ENCODE measurements at places on chromosomes 1 and 21.

- DNase-seq = peak; percentile 70
Observed at GRCh38 chr1:18926315-18927081, 24.1 kb upstream of the ALDH4A1 start.

DNA sequence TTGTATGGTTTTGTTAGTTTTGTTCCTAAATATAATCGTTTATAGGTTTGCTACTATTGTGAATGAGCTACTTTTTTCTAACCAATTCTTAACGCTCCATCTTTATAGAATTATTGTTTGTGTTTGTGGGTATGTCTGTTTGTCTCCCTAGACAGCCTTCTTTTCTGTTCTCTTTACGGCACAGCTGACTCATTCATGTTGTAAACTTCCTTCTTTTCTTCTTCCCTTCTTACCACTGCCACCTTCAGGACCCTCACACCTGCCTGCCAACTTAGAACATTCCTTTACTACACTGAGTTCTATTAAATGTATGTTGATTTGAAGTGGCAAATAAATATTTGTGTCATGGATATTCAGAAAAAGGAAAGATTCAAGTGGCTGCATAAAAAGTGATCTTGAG, 29.1 kb downstream of the AK5 start:
- DNase-seq = no peak

GRCh38 chr1:178192686-178193085, 98.8 kb downstream of the RASAL2 start:
- no peak for DNase-seq

GRCh38 chr1:6241887-6242740, 1.9 kb upstream of the HES3 start:
- no peak for DNase-seq

DNA sequence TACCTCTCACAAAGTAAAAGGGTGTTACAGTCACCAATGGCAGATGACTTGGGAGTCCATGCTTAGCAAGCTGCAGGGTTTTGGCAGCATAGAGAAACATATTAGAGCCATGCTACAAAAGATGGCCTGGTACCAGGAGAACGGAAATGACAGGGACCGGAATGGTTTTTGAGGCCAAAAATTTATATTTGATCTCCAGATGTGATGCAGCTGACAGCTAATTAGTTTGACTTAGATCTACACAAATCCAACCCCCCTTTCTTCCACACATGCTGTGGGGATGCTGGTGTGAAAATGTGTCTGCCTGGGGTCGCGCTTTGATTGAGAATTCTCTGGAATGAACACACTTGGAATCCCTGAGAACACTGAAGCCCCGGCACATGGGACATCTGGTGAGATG, 26.5 kb downstream of the SYF2 start:
- DNase-seq = no peak

- DNase-seq = no peak
Observed at GRCh38 chr1:200780545-200781369, 42.1 kb downstream of the CAMSAP2 start.

DNA sequence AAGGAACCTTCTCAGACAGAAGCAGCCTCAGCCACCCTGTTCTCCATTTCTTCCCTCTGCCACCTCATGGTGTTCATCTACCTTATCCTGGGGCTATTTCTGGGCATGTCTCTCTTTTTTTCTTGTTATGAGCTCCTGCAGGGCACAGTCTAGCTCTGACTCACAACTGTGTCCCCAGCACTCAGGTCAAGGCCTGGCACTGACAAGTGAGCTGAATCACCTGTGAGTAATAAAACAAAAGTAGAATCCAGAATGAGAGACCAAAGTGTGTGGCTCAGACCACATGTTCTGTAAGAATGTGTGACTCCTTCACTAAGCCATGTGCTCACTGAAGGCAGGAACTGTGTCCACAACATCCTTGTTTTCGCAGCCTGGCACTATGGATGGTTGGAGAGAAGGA, 23.2 kb downstream of the C1orf94 start:
- DNase-seq = no peak

- no peak for DNase-seq
Observed at GRCh38 chr1:117812869-117813511, 116.4 kb downstream of the GDAP2 start.

DNA sequence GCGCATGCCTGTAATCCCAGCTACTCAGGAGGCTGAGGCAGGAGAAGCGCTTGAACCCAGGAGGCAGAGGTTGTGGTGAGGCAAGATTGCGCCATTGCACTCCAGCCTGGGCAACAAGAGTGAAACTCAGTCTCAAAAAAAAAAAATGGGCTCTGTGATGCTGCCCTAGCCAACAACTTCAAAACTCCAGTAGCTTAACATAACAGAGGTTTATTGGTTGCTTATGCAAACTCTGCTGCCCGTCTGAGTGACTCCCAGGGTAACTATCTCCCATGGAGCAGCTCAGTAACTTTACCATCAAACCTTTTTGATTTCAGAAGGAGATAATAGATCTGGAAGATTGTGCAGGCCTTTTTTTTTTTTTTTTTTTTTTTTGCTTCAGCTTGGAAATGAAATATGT, 18.9 kb upstream of the ITLN2 start:
- no peak for DNase-seq

DNA sequence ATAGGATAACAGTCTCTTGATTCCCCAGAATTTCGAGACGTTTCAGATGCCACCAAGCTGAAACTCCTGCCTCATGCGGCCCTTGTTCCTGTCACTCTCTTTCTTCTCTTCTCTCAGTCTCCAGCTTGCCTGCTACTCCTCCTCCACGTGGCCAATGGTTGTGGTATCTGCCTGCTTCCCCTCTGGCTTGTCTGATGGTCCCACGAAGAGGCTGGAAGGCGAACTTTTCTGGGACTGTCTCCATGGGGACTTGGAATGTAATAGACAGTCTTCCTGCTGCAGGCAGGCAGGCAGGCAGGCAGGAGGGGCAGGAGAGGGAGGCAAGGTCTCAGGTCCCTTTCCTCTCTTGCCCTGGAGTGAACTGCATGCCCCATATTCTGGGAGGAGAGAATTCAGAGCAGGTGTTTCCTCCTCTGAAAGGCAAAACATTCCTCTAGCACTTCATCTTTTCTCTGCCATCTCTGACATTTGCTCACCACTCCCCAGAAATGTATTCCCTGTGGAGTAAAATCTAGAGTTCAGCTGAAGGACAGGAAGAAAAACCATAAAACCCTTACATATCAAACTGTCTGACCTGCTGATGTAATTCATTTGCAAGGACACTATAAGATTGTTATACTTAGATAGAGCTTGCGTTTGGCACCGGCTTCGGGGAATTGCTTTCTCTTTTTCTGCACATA, 64.1 kb upstream of the GNG12 start:
- DNase-seq = no peak

DNA sequence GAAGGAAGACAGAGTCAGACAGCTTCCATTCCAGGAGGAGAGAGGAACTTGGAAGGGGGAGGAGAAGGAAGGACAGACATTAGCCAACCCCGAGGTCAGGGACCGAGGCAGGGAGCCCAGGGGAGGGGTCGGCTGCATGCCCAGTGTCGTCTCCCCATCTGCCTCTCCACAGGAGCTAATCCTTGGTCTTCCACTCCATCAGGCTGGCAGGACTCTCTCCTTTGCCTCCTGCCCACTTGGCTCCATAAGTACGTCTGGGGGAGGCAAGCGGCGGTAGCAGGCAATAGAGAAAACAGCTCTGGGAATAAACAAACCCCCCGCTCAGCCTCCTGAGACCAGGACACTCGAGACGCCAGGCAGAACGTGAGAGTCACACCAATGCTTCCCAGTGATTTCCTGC, 71.3 kb downstream of the GRIK3 start:
- no peak for DNase-seq

- no peak for DNase-seq
Observed at GRCh38 chr21:36710729-36711048, 11.8 kb downstream of the SIM2 start.

GRCh38 chr1:158037866-158038359, 44.5 kb downstream of the KIRREL1 start:
- no peak for DNase-seq

GRCh38 chr1:12165342-12165741, 1.4 kb upstream of the TNFRSF1B start:
- no peak for DNase-seq

GRCh38 chr1:231678011-231678432, 51.4 kb downstream of the DISC1 start:
- no peak for DNase-seq

DNA sequence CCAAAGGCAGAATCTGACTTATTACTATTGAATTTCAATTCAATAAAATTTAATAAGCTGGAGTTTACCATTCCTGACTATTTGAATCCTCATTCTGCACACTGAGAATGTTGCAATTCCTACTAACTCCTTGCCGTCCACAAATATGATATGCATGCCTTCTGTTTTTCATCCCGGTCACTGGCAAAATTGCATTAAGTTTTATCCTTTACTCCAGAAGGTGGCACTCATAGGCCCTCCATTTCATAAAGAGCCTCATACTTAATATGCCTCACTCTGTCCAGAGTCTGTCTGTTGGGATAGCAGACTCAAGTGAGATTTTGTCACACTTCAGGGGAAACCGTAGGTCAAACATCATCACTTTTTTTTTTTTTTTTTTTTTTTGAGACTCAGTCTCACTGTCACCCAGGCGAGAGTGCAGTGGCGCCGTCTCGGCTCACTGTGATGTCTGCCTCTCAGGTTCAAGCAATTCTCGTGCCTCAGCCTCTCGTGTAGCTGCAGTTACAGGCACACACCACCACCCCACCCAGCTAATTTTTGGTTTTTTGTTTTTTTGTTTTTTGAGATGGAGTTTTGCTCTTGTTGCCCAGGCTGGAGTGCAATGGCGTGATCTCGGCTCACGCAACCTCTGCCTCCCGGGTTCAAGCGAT, 27.3 kb downstream of the F11R start:
- DNase-seq = no peak

DNA sequence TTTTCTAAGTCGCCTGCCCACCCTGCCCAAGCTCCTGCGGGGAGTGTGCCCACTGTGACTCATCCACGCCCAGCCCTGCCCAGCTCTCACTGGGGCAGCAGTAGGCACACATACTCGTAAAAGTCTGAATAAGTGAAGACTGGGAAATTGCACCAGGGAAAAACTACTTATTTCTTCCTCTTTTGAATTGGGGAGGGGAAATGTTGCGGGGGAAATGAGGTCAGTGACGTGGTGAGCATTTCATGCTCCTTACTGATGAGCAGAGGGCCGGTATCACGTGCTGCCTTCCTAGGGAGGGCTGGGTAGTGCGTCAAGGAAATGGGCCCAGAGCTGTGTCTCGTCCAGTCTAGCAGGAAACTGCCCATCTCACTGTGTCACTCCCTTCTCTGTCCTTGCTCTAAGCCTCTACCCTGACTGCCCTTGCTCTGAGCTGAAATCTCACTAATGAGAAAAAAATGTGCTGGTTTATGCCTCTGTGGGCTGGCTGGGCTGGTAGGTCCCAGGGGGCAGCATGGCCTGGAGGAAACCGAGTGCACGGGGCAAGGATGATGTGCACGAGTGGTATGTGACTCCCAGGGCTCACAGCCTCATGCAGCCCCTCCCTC, 13.5 kb upstream of the TNFRSF1B start:
- DNase-seq = no peak

DNA sequence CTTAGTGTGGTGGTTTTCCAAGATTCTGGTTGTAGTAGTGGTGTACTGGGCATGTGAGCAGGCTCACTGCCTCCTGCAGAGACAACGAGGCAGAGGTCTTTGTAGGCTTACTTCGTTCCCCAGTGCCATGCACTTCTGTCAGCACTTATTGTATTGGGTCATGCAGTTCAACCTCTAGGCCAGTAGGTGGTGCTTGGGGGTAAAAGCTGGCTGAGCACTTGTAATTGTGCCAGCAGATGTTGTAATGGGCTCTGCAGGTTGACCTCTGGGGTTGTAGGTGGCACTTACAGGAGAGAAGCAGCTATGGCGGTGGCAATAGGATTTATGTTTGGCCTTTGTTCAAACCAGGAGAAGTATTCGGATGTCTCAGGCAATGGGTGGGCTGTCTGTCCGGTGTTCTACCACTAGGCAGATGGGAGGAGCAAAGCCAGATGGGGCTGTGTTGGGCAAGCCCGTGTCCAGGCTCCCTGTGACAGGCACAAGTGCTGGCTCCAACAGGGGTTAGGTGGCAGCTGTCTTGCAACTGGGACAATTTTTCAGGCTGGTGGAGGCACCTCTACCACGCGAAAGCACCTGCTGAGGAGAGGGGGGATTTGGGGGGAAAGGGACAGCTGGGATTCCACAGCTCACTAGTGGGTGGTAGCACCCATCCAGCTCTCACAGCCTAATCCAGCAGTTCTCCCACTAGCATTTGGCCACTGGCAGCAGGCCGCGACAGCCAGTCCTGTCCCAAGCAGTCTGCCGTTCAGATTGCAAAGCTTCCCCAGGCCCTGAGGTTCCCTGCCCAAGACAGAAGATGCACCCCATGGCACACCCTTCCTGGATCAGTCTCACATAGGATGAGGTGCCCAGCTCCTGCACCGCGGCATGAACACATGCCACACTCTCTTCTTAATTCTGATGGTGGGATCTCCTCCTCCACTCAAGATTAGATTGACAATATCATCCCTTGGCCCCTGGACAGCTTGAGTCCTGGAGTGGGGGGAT, 274.5 kb downstream of the CTH start:
- DNase-seq = no peak

- no peak for DNase-seq
Observed at GRCh38 chr1:117339866-117340700, 27.2 kb upstream of the MAN1A2 start.

GRCh38 chr1:231093156-231093922, 53.3 kb upstream of the FAM89A start:
- no peak for DNase-seq

DNA sequence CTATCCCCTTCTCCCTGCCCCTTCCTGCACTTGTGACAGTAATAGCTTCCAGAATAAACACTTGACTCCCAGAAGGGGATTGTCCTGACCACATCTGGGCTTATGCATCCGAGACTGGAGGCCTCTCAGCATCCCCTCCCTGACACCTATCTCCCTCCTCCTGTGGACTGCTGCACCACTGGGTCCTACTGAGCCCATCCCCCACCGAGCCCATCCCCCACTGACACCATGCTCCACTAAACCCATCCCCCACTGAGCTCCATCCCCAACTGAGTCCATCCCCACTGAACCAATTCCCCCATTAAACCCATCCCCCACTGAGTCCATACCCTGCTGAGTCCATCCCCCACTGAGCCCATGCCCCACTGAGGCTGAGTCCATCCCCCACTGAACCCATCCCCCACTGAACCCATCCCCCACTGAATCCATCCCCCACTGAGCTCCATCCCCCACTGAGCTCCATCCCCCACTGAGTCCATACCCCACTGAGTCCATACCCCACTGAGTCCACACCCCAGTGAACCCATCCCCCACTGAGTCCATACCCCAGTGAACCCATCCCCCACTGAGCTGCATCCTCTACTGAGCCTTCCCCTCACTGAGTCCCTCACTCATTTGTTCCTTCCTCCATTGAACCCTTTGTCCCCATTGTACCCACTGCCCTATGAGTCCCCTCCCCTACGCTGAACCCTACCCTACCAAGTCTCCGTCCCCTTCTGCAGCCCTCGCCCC, 5.6 kb downstream of the PDZK1IP1 start:
- DNase-seq = no peak

GRCh38 chr1:192530254-192530653, 45.3 kb upstream of the RGS1 start:
- DNase-seq = no peak

Measured in activated CD4-positive, CD25-positive, alpha-beta regulatory T cell treated with anti-CD3 and anti-CD28 coated beads, Interleukin-2, amount 50 U/mL, for 16 hours (primary cell).